ENCODE measurements at places on chromosomes 6 and 20.

- no peak for DNase-seq
Measured at GRCh38 chr6:31266567-31267360, 5.1 kb downstream of the HLA-C start.

- no peak for DNase-seq
Measured at GRCh38 chr6:121581327-121581726, 145.9 kb downstream of the GJA1 start.

- no peak for DNase-seq
Measured at GRCh38 chr20:14677455-14677854, 340.0 kb upstream of the FLRT3 start.

DNA sequence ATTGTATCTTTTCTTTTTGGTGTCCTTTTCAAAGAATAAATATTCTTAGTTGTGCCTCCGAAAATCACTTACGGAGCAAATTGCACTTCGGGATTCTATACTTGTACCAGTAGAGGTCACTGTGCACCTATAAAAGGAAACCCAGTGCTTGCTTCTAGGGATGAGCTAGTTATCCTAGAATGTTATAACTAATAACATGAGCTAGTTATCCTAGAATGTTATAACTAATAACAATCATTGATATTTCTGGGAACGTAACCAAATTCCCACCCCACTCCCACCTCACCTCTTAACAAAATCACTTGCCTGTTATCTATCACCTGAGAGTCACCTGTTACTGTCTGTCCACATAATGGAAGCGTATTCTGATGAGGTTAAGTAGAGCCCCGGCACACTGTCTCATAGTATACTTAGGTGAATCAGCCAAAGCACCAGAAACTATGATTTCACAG is 126.9 kb upstream of the TIAM2 start:
- peak; percentile 48 for DNase-seq

DNA sequence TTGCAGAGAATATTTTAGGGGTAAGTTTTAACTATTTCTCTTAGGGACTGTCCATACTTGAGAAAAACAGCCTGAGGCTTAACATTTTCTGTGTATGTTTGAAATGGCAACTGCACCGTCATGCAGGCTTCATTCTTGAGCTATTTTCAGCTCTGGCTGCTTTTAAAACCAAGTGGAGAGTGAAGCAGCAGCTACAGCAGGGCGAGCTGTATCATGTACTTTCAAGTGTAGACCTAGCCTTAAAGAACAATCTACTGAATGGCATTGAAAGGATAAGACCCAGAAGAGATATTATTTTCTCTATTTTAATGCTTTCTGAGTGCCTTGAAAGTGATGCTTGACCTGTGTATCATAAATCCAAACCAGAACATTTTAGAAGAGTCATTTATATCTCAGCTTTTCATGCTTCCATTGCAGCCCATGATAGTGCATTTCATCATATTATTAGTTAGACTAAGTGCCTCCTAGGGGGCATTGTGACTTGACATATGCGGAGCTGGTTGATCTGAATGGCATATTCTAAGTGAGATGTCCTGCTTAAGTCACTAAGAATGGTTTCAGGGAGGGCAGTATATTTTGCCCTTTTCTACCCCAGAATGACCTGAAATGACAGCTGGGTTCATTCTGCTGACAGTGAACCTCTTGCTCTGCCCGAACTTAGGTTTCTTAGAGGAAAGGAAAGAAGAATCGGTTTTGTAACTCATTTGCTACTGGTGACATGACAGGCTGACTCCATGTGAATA is 85.3 kb downstream of the NKAIN2 start:
- DNase-seq, result no peak

- no peak for DNase-seq
Measured at GRCh38 chr6:169689287-169689686, 12.5 kb downstream of the WDR27 start.

GRCh38 chr20:36154700-36155628 is at the start of gene EPB41L1:
TSS of gene EPB41L1 (plus strand) at chr20:36154740. CDS start at chr20:36173778, 19,038 bp downstream.
- DNase-seq, result peak; percentile 53

GRCh38 chr6:152068622-152069261 is 261.3 kb downstream of the ESR1 start:
- DNase-seq, result no peak

DNA sequence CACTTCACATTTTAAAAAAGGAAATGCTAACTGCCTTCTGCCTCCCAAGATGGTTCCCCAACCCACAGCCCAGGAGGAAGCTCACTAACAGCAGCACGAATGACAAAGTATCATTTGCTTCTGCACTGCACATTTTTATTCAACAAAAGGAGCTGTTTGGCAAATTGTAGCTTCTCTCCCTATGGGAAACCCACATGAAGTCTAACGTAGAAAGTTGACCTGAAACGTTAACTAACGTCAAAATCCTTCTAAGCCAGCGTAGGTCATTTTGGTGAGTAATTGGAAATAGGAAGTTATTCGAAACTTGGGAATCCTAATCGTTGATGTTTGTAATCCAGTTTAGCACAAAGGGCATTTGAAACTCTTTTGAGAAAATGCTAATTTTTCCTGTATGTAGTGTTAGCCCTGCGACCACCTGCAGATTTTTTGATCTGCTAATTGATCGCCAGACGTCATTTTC is 2.9 kb downstream of the SALL4 start:
- DNase-seq, result no peak

DNA sequence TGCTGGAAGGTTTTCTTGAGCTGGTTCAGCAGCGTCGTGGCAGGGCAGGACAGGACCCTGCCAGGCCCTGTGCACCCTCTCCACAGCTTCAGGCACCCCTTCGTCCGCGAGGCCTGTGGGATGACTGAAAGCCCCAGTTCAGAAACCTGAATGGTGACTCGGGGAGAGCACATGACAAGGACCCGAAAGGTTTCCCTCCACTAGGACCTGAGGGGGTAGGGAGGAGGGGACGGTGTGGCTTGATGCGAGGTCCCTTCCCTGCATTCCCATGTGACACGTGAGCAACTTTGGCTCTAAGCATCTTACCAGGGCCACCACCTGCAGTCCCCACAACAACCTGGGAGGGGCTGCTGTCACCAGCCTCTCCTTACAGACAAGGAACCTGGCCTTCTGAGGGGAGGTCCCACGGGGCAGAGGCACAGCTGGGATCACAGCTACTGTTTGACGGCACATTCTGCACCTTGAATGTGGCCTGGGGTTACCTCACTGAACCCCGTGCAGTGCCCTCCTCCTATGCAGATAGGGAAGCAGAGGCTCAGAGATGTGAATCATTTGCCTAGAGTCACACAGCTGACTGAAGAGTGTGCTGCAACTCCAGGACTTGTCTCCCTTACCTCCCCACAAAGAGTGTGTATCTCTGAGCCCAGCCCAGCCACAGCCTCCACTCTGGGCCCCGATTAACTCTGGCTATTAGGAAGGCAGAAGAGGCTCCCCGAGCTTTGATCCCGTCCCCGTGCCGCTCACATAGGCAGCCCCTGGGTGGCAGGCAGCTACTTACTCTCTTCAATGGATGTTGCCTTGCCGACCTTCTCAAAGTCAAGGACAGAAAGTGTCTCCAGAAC is 84.6 kb downstream of the PTPN1 start:
- no peak for DNase-seq

DNA sequence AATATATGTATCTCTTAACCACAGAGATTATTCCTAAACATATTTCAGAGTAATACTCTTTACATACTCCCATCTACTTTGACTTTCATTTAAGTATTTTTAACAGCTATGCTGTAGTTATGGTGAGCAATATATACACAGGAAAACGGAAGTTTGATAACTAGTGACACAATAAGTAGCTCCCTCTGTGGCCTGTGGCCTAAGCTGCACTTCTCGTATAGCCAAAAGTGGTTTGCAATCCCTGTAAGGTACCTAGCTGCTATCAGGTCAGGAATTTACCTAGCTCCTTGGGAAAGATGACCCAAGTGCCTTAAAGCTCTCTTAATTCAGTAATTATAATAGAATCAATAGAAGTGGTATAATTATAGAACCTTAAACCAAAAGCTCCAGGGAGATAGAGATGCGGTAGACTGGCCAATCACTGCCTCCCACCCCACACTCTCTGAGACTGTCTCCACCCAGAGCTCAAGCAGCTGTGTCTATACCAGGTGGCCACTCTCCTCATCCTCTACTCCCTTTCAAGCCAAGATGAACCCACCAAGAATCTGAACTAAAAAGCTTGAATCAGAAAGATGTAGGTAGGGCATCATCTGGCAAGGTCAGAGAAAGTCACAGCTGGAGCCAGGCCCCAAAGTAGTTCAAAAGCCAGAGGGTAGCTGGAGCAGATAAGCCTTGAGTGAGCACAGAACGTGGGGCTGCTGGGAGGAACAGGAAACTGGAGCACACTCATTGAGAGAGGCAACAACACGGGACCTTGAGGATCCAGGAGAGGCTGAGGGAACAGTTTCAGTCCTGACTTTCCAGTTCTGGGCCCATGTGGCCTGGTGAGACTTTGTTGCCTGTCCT is 84.9 kb upstream of the ASF1A start:
- no peak for DNase-seq

DNA sequence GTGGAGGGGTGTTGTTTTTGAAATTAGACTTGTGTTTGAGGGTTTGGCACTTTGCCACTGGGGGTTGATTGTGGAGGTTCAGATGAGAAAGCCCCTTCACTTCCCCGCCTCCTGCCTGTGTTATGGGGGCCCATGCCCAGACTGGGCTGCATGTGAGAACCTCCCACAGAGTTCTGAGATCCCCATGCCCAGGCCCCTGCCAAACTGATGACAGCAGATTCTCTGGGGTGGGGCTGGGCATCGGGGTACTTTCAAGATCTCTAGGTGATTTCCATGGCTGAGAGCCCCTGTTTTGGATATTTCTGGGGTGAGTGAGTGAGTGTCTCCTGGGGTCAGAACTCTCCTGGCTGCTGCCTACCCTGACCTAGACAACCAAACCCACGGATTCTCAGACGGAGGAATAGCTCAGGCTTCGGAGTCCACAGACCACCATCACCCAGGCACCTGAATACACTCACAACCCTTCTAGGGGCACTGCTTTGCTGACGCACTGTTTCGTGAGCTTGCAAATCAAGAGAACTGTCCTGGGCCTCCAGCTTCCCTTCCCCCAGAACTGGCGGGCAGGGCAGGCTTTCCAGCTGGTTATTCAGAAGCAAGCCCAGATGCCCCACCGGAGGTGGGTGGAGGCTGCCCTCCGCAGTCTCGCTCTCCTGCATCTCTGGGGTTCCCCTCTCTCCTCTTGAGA is 6.3 kb downstream of the BCAS1 start:
- DNase-seq, result no peak

DNA sequence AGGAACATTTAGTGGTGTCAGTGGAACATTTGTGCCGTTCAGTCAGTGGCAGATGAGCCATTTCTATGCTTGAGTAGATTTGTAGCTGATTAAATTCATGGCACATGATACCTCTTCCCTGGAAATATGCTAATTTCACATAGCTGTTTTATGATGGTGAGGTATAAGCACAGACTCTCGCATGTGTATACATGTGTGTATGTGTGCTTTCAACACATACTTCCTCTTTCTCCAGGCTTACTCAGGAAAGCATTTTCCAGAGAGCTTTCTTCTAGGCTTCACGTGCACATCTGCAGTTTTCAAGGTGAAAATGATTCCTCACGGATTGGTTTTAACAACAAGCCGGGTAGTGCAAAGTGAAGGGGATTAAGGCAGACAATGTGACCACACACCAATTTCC is 396.5 kb downstream of the HDGFL1 start:
- DNase-seq, result no peak

DNA sequence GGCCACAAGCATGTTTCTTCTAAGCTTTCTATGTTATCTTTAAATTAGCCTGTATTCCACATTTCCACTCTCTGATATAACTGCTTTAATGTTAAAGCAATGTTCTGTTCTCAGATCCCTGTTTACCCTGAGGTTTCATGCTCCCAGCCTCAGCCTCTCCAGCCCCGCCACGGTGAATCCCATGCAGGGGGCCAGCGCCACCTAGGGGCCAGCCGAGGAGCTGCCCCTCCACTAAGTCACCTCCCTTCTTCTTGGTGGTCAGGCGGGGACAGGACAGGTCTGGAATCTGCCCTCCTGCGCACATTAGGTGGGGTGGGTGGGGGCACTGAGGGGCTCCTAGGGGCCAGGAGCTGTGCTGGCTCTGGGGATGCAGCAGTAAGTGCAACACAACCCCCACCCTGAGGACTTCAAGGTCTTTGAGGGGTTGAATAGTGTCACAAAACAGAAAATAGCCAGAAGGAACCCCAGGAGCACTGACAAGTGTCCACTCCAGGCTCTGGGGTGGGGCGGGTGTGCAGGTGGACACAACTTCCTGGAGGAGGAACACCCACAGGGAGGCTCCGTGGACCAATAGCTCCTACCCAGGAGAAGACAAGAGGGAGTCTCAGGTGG is 61.6 kb downstream of the RAB44 start:
- DNase-seq, result peak; percentile 92

- DNase-seq, result no peak
Measured at GRCh38 chr20:52965819-52966218, 6.3 kb upstream of the TSHZ2 start.

GRCh38 chr6:5937936-5938706 is 68.6 kb downstream of the NRN1 start:
- DNase-seq, result no peak

Measured in D341Med (cell line).